Activated T-cell treated with anti-CD3 and anti-CD28 coated beads, Interleukin-2, amount 50 U/mL, for 48 hours (primary cell): ENCODE measurements at places on chromosomes 5 and 9.

GRCh38 chr5:10317825-10318682, 10.4 kb upstream of the CMBL start:
- no peak for DNase-seq

DNA sequence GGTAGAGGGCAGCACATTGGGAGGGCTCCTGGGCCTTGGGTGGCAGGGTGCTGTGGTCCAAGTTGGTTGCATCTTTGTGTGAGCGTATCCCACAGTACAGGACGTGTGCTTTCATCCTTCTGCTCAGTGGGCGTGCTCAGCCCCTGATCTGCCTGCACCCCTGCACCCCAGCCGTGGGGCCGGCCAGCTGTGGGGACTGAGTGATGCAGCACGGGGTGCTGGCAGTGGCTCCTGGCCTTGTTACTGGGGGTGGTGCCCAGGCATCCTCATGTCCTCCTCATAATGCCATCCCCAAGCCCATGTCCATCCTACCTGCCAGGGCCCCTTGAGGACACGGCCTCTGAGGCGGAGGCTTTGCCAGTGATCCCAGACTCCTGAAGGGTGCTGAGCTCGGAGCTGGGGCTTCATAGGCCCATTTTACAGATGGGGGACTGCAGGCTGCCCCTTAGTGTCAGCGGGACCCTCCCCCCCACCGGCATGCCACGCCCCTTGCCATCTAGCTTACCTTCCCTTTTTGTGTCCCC, 100.7 kb downstream of the PHF2 start:
- peak; percentile 8 for DNase-seq

DNA sequence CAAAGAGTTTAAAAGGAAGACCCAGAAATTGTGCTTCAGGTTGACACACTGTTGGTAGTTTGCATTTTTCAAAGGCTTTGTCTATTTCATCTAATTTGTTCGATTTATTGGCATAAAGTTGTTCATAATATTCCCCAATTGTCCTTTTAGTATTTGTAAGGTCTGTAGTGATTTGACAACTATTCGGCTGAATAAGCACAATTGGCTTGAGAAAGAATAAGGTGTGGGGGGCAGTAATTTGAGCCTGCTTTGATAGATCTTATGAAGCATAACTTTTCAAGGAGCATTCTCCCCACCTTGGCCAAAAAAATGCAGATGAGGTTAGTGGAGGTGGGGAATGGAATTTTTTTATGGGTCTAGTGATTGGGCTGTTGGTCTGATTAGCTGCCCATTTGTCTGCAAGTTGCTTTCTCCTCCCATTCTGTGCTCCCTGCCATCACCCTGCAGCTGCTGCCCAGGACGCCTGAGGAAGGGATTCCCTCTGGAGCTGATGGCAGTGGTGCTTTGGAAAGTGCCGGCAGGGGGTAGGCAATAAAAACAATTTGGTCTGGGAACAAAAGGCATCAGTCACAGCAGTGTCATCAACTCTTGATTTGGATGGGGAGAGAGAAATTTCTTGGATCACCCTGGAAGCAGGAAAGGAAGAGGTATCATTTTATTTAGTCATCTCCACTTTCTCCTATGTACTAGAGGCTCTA, 26.6 kb downstream of the WNT8A start:
- no peak for DNase-seq

DNA sequence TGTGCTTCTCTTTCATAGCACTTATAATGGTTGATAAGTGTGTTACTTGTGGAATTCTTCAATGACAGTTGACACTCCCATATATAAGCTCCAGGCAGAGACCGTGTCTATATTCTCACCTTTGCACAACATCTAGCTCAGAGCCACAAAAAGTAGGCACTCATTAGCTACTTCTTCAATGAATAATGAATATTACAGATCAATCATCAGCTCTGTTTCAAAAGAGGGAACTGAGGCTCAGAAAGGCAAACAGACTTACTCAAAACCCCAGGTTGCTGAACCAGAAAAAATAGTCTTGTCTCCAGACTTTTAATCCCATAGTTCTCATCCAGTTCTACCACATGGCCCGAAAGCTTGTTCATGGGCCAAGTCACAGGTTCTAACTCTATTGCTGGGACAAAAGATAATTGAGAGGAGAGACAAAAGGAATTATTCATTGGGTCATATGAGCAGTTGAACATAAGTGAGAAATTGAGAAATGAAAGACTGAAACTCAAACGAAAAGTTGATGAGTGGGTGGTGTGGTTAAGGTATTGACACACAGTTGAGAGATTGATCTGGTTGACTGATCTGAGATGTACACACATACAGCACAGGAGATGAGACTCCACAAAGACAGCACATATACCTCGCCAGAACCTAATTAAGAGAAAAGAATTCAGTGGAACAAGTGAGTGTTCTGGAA, 381.6 kb downstream of the EFNA5 start:
- DNase-seq: no peak

DNA sequence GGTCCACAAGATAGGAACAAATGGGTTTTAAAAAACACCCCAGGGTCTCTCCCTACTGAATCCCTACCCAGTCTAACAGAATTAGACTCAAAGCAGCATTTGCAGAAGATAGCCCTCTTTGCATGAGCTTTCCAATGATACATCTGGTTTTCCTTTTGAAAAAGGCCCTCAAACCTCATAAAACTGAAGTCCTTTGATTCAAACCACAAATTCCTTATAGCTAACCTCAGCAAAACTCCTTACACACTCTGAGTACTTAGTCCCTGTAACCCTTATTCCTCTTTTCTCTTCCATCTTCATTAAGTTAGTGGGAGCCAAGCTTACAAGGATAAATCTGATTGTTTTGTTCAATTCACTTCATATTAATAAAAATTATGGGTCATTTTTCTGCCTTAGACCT, 90.5 kb upstream of the TNC start:
- DNase-seq: no peak

DNA sequence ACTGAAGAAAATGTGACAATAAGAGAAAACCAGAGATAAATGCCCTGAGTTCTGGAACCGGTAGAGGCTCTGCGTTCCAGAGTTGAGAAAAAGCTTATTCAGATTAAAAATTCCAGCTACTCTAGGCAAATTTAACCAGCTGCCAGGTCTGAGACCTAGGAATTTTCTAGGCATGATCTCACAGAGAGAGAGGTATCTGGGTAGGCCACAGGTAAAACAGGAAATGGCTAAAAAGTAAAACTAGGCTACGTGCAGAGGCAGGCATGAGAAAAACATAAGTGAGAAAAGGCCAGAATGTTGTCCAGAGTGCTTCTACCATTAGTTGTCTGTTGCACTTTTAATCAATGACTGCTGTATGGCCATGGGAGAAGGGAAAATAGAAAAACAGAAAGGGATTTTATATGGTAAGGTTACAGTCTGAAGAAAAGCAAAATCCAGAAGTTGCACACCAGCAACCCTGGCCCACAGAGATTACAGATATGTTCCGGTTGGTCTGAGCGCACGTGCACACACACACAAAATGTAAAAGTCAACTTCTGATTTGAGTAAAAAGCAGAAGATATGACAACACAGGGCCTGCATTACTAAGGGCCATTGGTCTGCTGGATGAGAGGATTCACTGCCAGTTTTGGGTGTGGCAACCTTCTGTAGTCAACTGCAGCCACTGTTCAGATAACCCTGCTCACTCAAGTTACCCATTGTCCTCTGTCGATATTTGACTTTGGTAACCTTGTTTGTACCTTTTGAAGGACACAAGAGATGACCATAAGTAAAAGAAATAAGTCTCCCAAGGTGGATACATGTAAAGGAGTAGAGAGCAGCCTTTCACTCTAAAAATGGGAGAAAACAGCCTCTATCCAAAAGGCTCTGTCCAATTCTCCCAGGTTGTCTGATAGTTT, 266.0 kb downstream of the DTWD2 start:
- no peak for DNase-seq

GRCh38 chr9:2157277-2158110, 142.3 kb downstream of the SMARCA2 start:
- DNase-seq: peak; percentile 69

- no peak for DNase-seq
Observed at GRCh38 chr9:112764344-112764743, 13.8 kb downstream of the SNX30 start.

DNA sequence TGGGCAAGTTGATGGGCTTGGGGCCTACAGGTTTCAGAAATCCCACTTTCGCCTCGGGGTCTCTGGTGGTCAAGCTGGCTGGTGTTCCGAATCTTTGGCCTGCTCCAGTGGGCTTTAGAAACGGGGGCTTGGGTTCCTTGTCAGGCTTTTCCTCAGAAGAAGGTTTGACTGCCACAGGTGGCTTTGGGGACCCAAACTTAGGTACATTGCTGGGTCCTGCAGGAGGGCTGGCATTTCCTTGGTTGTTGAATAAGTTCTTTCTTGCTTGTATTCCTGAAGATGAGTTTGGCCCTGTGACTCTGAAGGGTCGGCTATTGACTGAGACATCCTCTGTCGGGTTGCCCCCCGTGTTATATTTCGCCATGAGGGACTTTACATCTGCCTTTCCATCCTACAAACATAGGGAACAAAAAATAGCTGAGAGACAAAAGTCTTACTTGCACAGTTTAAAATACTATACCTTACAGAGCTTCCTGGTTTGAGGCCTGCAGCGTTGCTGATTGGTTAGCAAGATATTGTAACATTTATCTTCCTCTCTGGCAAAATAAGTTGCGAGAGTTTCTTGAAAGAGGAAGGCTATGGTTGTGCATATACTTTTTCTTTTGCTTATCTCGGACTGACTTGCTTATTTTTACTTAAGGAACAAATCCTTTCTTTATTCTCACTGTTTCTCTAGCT, 16.6 kb downstream of the FYB1 start:
- DNase-seq: peak; percentile 61

DNA sequence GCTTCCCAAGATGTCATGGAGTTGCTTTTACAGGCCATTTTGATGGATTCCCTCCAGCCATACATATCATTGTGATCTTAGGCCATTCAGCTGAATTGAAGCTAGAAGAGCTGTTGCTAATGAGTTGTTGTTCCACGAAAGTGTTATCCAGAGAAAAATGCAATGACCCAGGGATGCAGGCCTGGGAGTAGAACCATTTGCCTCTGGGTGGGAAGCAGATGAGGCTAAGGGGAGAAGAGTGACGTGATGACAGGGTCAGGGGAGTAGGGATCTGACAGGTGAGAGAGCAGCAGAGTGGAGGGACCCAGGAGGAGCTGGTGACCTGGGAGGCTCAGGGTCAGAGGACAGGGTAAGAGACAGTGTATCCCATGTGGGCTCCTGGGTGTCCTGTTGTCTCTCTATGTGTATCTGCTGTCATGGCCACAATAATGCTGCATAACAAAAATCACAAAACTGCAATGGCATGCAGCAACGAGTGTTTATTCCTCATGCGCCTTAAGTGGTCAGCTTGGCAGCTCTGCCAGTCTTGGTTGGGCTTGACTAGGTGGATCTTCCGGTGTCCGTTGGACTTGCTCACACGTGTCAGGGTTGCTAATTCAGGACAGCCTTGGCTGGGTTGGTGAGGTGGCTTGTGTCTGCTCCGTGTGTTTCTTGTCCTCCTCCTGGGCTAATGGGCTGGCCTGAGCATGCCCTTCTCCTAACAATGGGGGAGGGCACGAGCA, 90.6 kb downstream of the LIFR start:
- no peak for DNase-seq

- no peak for DNase-seq
Observed at GRCh38 chr5:178492278-178492677, 97.9 kb downstream of the COL23A1 start.

DNA sequence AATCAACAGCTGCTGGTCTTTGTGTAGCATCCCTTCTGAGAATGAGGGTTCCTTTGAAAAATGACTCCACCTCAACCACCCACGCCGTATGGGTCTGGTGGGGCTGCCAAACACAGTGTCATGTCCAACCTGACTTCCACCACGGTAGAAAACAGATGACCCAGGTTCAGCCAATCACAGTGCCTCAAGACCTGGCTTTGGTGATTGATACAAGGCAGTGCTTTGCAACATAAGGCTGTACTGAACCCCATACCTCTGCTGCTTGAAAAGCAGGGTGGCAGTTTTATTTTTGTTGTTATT, 11.5 kb upstream of the TGFBR1 start:
- peak; percentile 55 for DNase-seq
